ENCODE measurements at places on chromosomes 2 and 18.

DNA sequence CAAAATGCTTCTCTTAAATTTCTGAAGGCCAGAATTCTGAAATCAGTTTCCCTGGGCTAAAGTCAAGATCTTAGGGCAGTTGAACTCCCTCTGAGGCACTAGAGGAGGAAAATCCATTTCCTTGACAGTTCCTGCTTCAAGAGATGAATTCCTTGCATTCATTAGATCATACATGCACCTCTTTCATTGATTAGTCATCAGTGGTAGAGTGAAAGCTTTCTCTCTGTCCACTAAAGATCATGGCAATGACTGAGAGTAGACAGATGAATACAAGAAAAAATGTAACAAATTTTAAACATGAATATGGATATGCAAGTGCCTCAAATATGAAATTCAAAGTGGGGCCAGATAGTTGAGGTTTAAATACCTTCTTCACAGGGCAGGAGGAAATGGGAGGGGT is 693.4 kb upstream of the TMEFF2 start:
- DNase-seq: no peak

- DNase-seq: no peak
Measured at GRCh38 chr2:112705575-112705974, 15.2 kb upstream of the NT5DC4 start.

DNA sequence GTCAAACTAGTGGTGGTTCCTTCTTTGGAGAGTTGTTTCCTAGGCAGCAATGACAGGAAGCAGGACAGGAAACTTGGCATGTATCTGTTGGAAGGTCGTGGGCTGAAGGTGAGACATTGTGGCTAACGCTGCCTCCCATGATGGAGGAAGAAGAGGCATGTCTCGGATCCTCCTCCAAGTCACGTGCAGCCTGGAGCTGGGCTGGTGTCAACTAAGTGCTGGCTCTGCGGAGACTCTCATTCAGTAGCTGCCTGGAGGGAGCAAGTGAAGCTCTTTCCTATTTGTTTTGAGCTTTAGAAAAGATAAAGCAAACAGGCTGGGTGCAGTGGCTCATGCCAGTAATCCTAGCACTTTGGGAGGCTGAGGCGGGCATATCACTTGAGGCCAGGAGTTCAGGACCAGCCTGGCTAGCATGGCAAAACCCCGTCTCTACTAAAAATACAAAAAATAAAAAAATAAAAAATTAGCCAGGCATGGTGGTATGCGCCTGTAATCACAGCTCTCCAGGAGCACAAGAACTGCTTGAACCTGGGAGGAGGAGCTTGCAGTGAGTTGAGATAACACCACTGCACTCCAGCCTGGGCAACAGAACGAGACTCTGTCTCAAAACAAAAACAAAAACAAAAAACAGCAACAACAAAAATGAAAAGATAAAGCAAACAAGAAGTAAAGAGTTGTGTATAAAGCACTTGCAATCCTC is 28.2 kb upstream of the INO80C start:
- peak; percentile 39 for DNase-seq

- DNase-seq: no peak
Measured at GRCh38 chr2:28721601-28722191, 29.9 kb upstream of the PPP1CB start.

DNA sequence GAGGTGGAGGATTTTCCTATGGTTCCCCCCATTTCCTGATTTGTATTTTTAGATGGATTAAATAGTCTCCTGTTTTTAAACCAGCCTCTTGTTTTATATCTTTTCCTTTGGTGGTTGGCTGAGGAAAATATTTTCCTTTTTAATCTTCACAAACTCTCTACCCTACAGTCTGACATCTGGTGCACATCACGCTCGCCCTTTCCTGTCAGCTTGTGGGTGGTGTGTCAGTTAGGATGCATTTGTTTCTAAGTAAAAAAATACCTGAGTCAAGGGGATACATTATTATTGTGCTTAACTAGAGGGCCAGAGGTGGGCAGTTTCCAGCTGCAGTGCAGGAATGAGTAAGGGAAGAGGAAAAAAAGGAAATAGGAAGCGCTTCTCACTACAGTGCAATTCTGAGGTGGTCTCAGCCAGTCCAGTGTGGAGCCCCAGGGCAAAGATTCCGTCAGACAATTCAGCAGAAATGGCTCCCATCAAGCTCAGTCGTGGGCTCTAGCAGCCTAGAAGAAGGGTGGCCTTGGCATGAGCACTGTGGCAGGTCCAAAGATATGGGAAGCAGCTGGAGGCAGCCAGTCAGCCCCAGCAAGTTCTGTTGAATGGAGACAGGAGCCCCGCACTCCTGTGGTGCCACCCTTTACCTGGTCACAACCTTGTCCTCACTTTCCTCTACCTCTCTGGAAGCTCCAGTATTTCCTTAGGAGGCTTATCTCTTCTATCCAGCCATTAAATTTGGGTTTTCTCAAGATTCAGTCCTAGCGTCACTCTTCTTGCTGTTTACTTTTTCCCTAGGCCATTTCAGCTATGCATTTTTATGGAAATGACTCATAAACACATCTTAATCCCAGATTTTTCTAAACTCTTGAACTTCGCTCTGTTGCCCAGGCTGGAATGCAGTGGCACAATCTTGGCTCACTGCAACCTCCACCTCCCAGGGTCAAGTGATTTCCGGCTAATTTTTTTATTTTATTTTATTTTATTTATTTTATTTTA is 18.5 kb downstream of the SFTPB start:
- no peak for DNase-seq

- no peak for DNase-seq
Measured at GRCh38 chr2:26780203-26780760, 5.6 kb upstream of the CENPA start.

- no peak for DNase-seq
Measured at GRCh38 chr2:181576431-181576830, 80.5 kb downstream of the CERKL start.

GRCh38 chr18:13032173-13032572 is 41.0 kb downstream of the CEP192 start:
- DNase-seq: no peak

DNA sequence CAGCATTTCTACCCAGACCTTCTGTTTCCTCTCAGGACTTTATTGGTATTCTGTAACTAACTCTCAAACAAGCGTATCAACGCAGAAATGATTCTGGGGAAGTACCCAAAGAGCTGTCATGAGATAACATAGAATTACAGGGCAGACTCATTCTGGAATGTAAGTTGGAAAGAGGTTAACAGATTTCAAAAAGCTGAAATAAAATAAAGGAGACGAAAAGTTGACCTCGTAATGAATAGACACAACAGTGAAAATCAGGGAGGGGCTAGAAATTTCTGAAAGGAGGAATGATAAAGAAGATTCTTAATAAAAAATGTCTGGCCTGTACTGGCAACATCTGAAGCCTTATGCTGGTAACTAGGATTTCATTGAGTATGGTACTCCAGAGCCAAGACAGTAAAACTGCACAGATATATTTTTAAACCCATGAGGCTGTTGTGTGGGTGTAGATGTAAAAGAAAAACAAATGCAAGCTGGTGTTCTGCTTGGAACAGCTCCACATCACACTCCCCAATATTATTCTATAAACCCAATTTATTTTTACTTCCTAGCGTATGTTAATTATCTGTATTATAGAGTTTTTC is 23.9 kb downstream of the RBMS1 start:
- DNase-seq: no peak

- DNase-seq: no peak
Measured at GRCh38 chr2:73258913-73259215, 24.8 kb downstream of the CCT7 start.

DNA sequence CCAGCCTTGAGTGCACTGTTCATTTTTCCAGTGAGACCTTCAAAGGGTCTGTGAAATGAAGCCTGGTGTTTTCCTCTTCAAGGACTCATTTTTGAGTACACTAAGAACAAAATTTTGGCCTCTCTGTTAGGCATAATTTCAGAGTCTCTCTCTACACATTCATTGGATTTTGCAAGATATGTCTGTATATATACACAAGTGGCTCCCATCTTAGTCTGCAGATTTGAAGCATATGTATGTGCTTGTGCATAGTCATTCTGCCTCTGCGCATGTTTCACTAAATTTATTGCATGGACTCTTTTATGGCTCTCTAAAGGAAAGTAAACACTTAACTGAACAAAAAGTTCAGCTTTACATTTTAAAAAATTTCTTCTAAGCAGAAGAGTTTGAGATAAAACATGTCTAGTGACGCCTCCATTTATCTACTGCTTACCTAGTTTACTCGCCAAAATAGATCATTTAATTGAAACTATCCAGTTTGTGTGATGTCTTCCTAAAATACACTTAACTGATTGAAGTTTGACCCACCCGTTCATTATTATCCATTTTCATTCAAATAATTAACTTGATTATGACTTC is 145.9 kb downstream of the FMNL2 start:
- DNase-seq: no peak

DNA sequence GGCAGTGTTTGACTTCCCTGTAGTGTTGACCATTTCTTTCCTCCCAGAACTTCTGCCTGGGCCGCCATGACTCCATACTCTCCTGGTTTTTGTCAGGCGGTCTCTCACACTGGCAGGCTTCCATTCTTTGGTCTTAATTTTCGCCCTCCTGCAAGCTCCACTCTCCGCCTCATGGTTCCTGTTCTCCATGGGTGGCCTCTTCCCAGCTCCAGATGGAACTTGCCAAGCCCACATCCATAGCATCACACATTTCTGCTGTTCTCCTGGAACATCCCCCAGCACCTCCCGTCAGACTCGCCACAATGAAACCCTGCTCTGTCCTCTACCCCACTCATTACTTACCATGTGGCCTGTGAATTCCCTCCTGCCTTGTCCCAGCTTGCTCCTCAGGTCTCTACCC is 896 bp upstream of the AFF3 start:
- no peak for DNase-seq

DNA sequence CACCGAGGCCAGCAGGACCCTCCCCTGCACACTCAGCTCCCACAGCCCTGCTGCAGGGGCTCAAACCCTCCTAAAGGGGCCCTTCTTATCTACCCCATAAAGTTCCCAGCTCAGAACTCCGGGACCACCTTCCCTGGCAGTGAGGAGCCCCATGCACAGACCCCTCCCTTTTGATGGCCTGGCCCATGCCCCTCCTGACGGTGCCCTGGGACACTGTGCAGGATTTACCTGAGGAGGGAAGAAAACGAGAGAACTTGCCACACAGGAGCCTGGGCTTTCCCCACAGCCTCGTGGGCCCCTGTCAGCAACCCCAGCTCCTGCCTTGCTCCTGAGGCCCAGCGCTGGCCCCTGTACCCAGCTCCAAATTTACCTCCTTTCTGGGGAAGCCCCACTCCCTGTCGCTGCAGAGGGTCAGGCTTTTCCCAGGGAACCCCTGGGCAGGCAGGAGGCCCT is 206.3 kb upstream of the SALL3 start:
- DNase-seq: no peak

DNA sequence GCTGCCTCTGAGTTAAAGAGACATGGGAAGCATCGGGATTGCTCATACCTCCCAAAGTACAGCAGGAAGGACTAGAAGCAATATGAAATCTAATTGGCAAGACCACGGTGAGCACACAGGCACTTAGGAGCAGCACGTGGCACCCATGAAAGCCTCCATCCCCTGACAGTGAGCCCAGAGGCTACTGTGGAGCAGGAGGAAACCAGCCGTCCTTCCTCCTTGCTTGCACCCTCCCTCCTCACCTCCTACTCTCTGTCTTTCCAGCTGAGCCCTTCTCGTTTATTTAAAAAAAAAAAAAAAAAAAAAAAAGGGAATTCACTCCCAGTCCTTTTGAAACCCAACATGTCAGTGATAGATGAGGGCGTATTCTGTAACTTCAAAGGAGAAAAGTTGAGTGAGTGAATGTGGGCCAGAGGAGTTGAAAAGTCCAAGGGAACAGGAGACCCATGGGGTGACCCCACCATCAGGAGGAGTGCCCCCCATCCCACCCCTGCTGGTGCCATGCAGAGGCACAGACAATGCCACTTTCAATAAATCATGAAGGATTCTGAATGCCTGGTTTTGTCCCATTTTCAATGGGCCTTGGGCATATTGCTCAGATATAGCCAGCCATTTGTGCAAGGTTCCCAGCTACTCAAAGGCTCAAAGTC is 96.6 kb upstream of the ALPP start:
- no peak for DNase-seq

GRCh38 chr2:23712756-23713151 is 214.2 kb downstream of the ATAD2B start:
- no peak for DNase-seq

DNA sequence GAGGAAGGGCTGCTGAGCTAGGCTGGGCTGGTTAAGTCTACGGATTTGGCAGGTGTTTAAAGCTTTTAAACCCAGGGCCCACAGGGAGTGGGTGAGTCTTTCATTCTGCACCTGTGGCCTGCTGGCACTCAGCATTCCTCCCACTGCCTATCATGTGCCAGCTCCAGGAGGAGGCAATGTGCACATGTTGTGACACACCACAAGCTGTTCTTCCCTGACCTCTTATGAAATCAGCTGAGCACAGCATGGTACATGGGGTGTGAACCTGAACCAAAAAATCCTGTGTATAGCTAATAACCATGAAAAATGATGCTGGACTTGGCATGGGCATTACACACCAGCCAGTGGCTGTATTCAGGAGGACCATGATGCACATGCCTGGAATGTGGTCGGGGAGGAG is 297.9 kb upstream of the MMADHC start:
- no peak for DNase-seq

GRCh38 chr18:3171631-3172030 is 48.1 kb downstream of the MYOM1 start:
- no peak for DNase-seq

- DNase-seq: no peak
Measured at GRCh38 chr18:39481281-39481680, 1915.7 kb upstream of the CELF4 start.

DNA sequence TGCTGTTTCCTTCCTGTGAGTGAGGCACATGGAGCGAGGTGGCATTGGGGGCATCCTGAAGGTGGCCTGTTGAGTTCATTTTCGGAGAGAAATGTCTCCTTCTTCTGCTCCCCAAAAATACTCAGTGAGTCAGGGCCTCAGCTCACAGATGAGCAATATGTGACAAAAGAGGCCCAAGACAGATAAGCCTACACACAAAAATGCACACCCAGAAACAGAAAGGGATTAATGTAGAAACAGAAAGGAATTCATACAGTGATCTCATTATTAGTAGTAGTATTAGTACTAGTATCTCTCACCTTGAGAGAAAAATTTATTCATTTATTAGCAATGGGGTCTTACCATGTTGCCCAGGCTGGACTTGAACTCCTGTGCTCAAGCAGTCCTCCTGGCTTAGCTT is 5.1 kb downstream of the GPR75 start:
- no peak for DNase-seq

GRCh38 chr2:44349506-44349905 is 11.8 kb downstream of the PREPL start:
- no peak for DNase-seq

GRCh38 chr2:37599688-37600525 is 71.5 kb downstream of the CDC42EP3 start:
- no peak for DNase-seq

DNA sequence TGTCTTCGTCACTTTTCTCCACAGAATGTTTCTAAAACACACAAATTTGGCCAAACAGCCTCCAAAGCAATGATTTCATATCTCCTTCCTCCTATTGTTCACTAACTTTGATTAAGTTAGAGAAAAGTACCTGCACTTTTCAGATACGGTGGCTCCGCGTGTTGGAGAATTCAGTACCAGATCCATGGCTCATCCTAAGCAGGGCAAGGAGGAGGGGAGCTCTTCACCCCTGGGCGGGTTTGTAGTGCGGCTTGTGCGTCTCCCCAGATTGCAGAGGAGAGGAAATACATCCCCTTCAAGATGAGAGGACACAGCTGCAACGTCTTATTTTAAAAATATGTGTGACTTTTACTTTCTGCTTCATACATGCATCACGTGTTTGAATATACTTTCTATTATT is 333.0 kb downstream of the AGAP1 start:
- no peak for DNase-seq

Data from suppressor macrophage treated with lipopolysaccharide for 1 hour (primary cell).